ENCODE measurements at places on chromosomes 11 and 22.

DNA sequence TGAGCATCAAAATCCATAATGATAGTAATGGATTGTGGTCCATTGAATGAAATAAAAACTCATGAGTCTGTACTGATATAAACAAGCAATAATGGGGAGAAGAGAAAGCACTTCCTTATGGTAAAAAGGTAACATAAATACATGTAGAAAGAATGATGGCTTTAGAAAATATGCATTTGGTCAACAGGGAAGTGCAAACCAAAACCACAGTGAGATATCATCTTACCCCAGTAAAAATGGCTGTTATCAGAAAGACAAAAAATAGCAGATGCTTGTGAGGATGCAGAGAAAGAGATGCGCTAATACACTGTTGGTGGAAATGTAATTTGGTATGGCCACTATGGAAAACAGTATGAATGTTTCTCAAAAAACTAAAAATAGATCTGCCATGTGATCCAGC lies 6.9 kb upstream of the MMP20 start:
- no peak for DNase-seq

DNA sequence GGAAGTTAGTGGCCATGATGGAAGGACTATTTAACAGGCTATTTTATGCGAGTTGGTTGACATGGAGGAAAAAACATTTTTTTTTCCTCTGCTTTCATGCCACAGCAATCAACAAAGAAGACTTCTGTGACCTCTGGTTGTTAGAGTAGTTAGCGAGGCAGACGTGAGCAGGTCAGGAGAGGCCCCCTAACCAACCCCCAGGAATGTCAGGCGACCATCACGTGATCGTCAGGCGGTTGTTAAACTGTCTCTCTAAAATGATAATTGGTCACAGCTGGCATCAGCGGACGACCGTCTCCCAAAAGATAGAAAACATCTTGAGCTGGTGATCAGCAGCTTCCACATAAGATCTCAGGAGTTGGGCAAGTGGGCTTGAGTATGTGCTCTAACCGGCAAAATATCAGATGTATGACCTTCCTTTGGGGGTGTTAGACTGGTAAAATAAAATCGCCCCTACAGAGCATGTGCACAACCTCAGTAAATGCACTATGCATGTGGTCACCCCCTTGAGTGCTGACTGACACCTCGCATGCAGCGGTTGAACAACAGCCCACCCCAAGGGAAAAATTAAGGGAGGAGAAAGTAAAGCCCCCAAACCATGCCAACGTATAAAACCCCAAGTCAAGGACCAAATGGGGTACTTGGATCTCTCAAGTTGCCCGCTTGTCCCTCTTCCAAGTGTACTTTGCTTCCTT lies 20.9 kb upstream of the NARS2 start:
- DNase-seq, result no peak

DNA sequence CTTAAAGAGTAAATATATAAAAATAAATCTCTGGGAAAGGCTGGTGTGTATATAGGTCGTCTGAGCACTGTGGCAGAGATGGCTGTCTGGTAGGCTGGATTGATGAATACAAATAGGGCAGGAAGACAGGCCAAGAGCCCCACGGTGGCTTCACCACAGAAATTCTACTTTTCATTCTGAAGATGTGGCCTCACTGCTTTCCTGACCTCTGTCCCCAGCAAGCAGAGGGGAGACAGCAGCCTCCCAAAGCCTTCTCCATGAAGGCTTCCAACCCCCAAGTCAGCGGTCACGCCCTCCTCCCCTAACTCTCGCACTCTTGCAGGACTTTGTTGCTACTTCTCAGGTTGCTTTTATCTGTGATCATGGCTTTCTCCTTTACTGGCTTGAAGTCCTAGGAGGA lies 10.6 kb upstream of the KCNJ1 start:
- no peak for DNase-seq

DNA sequence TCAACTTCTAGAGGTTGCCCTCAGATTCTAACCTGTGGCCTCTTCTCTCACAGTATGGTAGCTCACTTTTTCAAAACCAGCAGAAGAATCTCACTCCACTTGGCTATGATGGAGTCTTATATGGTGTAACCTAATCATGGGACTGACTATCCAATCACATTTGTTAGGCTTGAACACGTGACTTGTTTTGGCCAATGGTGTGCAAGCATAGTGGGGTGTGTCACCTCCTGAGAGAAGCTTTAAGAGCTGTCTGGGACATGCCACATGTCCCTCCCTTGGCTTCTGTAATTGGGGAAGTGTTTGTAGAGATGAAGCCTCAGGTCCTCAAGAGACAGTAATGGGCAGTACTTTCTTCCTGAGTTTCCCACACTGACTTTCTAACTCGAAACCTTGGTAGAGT lies 12.8 kb upstream of the SMIM38 start:
- DNase-seq, result no peak

GRCh38 chr11:19027829-19028595 lies 32.5 kb downstream of the MRGPRX2 start:
- no peak for DNase-seq

DNA sequence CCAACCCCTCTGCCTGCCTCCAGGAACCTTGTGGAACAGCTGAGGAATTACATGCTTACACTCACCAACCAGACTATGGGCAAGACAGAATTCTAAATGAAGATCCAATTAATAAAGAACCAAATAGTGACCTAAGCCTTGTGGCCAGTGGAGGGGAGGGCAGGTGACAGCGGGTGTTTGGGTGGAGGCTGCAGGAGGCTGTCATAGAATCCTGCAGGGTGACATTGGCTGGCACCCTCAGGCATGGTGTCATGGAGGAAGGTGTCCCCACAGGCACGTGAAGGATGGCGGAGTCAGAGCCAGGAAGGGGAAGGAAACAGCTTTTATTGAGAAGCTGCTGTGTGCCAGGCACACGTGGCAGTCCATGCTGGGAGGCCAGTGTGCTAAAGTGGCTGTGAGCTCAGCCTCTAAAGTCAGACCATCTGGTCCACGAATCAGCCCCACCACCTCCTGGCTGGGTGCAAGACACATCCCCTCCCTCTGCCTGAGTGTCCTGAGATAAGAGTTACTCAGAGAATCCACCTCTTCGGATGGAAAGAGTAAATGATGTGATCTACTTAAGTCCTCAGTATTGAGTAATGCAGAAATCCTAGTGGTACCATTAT lies 8.7 kb downstream of the MYO18B start:
- DNase-seq, result no peak

GRCh38 chr22:30386960-30387827 lies at the start of gene RNF215:
Gene RNF215 (minus strand): TSS chr22:30387411. CDS start chr22:30387313, 98 bp downstream.
- DNase-seq, result no peak

DNA sequence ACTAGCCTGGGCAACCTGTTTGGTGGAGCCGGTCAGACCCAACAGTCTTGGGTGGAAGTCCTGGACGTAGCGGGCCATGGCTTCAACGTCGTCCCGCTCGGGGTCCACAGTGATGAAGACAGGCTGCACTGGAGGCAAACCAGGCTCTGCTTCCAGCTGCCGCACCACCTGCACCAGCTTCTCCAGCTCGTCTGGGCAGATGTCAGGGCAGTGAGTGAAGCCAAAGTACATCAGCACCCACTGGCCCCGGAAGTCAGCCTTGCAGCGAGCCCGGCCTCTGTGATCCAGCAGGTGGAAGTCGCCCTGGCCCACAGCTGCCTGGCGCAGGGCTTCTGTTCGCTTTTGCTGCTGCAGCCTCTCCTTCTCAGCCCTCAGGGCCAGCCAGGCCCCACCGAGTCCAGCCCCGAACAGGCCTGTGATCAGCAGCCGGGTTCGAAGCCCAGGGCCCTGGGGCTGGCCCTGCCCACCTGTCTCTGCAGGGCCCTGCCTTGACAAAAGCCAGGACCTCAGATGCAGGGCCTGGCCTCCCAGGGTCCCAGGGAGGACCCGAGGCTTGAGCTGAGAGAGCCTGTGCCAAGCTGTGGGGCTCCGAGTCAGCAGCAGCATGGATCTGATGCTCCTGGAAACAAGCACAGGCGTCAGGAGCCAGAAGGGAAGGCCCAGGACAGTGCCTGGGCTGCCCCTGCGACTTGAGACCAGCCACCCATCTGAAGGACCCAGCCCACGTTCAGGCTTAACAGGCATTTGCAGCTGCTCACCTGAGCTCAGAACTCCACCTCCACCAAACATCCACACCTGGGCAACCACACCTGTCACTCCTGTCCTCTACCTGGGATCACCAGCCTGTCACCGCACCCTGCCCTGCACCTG lies 1.4 kb downstream of the SCO2 start:
- DNase-seq, result no peak

Data from cortex of kidney (tissue), 1 donor.